ENCODE measurements at places on chromosomes 7 and 10.

GRCh38 chr7:51467384-51468017, 150.9 kb upstream of the COBL start:
- DNase-seq = no peak

- no peak for DNase-seq
Observed at GRCh38 chr10:131381576-131381975, 70.1 kb upstream of the TCERG1L start.

DNA sequence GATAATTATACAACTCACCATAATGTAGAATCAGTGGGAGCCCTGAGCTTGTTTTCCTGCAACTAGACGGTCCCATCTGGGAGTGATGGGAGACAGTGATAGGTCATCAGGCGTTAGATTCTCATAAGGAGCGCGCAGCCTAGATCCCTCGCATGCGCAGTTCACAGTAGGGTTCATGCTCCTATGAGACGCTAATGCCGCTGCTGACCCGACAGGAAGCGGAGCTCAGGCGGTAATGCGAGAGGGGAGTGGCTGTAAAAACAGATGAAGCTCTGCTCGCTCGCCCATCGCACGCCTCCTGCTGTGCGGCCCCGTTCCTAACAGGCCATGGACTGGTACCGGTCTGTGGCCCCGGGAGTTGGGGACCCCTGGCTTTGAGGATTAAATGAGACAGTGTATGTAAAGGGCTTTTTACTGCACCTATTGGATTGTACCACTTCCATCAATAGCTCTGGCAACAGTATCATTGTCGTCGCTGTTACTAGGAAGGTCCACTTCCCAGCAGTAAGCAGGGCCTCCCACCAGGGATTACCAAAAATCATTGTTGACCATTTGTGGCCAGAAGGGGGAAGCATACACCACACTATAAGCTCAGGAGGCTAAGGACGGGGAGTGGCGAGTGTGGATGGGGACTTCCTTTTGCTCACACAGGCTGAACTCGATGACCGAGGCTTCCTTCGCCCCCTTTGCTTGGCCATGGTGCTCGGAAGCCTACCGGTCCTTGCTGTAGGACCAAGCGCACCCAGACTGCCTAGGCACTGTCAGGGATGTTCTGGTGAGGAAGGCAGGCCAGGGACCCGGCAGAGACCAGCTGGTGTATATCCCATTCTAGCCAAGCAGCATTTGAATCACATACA, 26.4 kb downstream of the AKR1B1 start:
- peak; percentile 21 for DNase-seq

DNA sequence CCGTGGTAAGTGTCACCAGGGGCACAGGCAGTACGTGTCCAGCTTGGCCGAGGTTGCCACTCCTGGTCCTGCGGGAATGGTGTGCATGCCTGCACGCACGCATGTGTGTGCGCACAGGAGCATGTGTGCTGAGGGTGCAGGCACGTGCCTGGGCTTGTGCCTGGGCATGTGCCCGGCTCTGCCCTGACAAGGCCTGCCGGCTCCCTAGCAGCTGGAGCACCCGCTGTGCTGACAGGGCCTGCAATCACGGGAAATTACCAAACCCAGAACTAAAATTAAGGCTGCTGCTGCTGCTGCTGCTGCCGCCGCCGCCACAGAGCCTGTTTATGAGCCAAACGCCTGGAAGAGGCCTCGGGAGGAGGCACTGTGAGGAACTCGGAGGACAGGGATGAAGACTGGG, 28.7 kb downstream of the GHRHR start:
- no peak for DNase-seq

GRCh38 chr7:143936087-143937009, 1.3 kb downstream of the OR2F2 start:
- no peak for DNase-seq

DNA sequence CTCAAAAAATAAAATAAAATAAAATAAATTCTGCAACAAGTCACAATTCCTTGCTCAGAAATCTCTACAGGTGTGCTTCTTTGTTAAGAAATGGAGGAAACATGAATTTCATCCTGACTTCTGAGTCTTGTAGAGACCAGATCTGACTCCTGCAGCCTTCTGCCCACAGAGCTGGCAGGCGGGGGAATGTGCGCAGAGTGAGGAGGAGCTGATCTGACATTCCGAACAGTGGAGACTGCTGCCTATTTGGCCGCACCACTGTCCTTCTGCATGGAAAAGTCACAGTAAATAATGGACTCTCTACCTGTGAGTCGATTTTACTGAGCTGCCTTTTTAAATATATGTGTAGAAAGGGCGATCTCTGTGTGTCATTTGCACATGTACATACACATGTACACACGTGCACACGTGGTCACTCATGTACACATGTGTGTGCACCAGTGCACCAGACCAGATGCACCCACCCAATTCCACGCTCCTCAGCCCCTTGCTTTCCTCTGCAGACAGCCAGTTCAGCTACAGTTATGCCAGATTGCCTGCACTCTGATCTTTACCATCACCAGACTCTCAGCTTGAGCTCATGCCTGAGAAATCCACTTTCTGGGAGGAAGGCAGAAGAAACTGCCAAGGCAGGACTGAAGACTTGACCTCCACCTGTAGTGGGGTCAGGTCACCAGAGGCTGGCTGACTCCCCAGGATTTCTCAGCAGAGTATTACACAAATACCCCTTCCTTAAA, 54.9 kb downstream of the IKZF1 start:
- no peak for DNase-seq

- DNase-seq = no peak
Observed at GRCh38 chr7:139748373-139748765, 29.4 kb downstream of the HIPK2 start.

DNA sequence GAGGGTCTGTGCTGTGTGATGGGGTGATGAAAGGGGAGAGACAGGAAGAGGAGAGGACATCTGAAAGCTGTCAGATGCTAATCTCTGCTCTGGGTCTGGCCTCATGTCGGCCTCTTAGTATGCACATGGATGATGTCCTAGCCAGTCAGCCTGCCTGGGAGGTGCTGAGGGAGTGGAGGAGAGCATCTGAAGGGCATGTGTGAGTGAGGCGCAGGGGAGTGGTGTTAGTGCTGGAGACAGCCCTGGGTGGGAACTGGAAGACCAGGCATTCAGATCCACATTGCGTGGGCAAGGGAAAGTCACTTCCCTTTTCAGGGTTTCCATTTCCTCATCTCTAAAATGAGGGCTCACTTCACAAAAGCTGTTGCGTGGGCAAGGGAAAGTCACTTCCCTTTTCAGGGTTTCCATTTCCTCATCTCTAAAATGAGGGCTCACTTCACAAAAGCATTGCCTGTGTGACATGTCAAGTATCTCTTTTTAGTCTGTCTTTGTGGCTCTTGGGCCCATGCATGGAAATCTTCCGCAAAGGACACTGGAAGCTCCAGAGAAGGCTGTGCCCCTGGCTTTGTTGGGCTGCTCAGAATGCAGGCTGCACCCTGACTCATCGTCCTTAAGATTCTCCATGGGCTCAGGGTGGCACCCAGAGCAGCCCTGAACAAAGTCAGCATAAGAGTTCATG, 10.0 kb downstream of the SFTPD start:
- DNase-seq = no peak

DNA sequence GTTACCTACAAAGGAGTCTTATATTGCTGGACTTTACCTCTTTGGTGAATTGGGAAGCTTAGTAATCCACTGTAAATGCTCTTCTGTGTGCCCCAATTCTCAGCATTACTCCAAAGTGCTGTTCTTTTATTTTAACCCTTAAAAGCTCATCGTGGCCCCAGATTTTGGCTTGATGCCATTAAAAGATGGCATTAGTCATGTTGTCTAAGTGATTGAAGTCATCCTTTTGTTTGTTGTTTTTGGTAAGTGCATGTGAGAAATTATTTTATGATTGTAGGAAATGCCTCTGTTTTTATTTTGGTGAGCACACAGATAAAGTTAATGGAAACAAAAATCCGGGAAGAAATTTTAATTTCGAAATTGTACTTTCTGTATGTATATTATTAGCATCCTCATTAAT, 82.5 kb upstream of the GATA3 start:
- no peak for DNase-seq

GRCh38 chr10:62244785-62245467, 23.7 kb downstream of the RTKN2 start:
- DNase-seq = peak; percentile 5

GRCh38 chr7:132053871-132054270, 497.4 kb upstream of the PODXL start:
- DNase-seq = no peak

GRCh38 chr10:58457761-58458616, 54.7 kb upstream of the BICC1 start:
- no peak for DNase-seq

DNA sequence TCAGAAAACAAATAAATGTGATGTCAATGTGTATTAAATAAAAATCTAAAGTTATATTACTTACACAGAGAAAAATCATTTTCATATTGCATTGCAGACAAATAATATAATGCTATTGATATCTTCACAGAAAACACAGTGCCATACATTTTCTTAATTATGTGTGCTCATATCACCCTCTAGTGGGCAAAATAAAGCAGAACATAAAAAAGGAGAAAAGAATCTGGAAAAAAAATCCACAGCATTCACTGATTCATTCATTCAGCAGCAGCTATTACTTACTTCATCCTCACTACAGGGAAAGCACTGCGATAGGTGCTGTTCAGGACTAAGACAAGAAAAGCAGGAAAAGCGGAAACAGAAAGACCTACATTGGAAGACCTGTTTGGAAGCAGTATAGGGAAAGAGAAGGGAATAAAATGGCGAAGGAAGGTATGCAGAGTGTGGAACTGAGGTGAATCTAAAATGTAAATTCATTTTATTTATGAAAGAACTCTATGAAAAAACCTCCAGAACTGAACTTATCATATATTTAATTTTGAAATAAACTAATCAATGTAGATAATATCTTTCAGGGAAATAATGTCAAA, 73.2 kb downstream of the POT1 start:
- no peak for DNase-seq

- DNase-seq = peak; percentile 20
Observed at GRCh38 chr7:65216469-65216868, 157.2 kb upstream of the ZNF92 start.

- DNase-seq = no peak
Observed at GRCh38 chr7:130433301-130433700, 7.5 kb downstream of the CEP41 start.

GRCh38 chr10:106917452-106918055, 247.0 kb downstream of the SORCS1 start:
- no peak for DNase-seq

GRCh38 chr10:33193701-33194521, 140.6 kb downstream of the NRP1 start:
- DNase-seq = no peak

GRCh38 chr7:3367261-3367660, 66.2 kb downstream of the SDK1 start:
- no peak for DNase-seq

- no peak for DNase-seq
Observed at GRCh38 chr10:6013413-6014192, 36.3 kb upstream of the IL15RA start.

- DNase-seq = no peak
Observed at GRCh38 chr7:99476107-99476506, 3.4 kb downstream of the ZNF789 start.

GRCh38 chr10:67385089-67385488, 310.9 kb downstream of the CTNNA3 start:
- no peak for DNase-seq

DNA sequence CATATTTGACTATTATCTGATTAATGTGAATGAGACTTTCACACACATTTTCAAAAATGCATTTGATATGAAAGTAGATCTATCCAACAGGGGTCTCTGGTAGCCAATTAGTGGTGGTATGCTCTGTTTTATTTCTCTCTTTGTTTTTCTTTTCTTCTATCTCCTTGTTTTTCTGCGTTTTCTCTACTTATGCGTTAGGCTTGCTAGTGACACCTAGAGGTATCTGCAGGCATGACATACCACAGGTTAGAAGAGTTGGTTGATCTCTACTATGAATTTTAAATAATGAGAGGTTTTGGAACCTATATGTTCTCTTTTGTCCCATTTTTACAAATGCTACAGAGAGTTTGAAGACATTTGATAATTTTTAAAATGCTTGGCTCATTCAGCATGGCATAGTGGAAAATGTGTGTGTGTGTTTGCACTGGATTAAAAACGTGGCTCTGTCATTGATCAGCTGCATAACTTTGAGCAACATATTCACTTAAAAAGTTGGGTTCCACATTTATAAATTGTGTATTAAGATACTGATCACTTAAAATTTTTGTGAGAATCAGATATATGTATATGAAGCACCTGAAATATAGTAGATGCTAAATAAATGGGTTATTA, 28.1 kb upstream of the PLXDC2 start:
- DNase-seq = no peak

GRCh38 chr7:136496551-136496950, 371.9 kb upstream of the CHRM2 start:
- no peak for DNase-seq

- DNase-seq = no peak
Observed at GRCh38 chr10:117418121-117418520, 42.9 kb upstream of the PDZD8 start.
